ENCODE measurements at places on chromosomes 16 and 17.

DNA sequence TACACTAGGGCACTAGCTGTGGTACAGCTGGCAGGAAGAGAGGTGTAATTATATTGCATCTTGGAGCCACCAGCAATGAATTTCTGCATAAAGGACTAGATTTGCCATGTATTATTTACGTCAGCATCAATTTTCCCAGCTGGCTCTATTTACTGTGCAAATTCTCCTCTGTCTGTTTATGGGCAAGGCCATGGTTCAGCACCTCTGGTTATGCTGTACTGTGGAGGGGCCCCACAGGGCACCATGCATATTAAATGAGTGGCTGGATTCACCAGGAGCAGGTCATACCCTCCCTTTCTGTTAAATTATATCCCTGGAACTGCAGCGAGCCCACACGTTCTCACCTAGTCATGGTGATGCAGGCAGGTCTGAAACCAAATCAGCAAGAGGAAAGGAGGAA is 19.8 kb downstream of the RAD51D start:
- no peak for DNase-seq

DNA sequence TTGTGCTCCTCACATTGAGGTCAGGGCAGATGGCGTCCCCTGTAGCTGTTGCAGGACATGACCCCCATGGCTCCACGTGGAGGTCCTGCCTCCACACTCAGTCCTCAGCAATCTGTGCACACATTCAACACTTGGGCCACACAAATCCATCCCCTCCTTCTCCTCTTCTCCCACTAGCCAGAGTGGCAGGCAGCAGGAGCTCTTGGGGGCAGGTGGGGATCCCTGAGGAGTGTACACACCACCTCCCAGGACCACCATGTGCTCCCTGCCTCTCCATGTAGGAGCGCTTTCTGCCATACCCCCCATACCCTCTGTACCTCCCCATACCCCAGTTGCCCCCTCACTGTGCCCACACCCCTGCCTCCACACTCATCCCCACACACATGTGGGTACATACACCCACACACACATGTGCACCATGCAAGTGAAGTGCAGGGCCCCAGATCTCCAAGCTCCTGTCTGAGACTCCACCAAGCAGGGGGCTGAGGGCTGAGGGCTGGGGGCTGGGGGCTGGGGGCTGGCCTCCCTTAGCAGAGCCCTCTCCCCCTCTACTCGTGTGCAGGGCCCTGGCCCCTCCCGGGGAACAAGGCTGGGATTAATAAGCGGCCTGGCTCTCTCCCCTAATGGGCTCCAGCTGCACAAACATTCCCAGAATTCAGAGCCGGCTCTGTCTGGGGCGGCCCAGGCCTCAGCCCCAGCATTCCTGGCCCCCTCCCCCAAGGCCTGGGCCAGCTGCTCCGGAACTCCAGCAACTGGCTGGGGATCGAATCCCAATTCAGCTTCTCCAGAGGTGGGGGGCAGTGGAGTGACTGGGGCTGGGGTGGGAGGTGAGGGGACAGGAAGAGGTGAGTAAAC is 48.2 kb upstream of the MEIOC start:
- DNase-seq, result no peak

DNA sequence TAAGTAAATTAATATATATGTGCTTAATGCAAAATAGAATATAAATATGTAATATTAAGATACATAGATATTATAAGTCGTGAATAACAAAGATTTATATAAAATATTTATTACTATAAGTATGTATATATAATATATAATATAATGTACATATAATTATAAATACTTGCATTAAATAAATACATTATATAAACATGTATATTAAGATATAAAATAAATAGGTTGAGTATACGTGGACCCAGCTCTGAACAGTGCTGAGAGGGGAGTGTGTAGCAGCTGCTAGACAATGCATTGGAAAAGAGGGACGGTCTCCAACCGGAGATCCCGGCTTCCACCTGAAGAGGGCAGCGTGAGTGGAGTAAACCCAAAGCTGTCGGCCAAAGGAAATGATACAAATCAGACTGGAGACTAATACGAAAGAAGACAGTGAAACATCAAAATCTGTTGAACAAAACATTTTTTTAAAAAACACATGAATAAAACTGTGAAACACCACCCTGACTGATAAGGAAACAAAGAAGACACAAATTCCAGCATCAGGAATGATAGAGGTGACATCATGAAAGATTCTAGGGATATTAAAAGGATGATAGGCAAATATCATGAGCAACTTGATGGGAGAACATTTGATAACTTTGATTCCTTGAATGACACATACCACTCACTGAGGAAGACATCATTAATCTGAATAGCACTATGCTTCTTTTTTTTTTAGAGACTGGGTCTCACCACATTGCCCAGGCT is 125.4 kb upstream of the CHMP6 start:
- peak; percentile 70 for DNase-seq

- no peak for DNase-seq
Observed at GRCh38 chr17:81043725-81044427, 8.9 kb downstream of the BAIAP2 start.

- DNase-seq, result no peak
Observed at GRCh38 chr16:31331807-31332301, 23.1 kb upstream of the ITGAX start.

- DNase-seq, result no peak
Observed at GRCh38 chr17:1203967-1204291, 24.1 kb upstream of the ABR start.

GRCh38 chr16:83907631-83908250 is 8.8 kb downstream of the MLYCD start:
- DNase-seq, result no peak

DNA sequence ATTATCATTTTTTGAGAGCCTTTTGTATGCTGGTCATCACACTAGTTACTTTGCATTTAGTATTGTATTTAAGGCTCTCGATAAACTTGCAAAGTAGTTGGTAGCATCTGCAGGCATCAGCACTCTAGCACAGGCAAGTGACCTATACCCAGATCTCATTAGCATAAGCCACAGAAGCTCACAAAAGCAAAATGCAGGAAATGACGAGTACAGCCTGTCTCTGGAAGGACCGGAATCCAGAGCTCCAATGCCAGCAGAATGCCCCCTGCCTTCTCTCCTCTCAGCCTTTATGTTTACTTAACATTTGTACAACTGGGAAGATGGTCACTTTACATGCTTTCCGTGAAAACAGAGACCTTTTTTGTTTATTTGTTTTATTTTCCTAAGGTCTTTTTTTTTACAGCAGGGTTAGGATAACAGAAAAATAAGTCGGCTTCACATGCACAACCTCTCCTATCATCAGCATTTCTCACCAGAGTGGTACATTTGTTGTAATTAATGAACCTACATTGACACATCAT is 45.4 kb upstream of the MYOCD start:
- no peak for DNase-seq

DNA sequence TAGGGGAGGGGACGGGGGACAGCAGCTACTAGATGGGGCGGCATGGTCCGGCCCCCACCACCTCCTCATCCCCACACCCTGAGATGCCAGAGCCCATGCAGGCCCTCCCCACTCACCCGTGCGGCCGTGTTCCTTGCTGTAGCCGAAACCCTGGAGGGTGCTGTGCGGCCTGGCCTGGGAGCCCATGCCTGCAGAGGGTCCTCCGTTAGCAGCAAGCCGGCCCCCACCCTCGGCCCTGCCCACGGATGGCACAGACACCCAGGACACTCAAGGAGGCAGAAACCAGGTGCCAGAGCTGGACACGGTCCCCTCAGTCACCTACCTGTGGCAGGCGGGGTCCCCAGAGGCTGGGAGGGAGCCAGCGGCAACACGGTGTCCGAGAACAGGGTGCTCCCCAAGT is 5.5 kb downstream of the TEPSIN start:
- peak; percentile 10 for DNase-seq

GRCh38 chr16:88489163-88489741 is 36.2 kb downstream of the ZFPM1 start:
- DNase-seq, result no peak

GRCh38 chr17:75976175-75976848 is 2.7 kb downstream of the ACOX1 start:
- no peak for DNase-seq
